ENCODE measurements at places on chromosomes 16 and 17.

DNA sequence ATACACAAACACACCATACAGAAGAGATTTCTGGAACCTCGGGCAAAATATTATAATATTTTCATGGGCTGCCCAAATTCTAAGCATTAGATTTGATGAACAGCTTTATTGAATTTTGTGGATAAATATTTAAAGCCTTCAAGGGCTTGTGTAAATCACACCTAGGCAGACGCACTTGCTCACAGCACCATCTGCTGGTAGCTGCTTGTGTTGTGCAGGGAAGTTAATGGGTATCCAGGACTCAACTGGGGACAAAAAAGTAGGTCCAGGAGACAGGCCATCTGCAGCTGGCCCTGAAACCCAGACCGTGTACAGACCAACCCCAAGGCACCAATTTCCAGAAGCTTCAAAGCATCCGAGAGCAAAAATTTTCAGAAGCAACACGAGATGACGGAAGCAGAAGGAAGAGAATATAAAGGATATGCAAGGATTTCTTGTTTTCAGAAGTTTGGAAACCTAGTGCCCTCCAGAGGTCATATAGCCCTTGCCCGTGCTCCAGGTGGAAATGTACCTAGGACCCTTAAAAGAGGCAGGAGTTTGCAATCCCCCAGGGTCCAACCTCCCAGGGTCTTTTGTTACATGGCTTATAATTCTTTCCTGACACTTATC lies 140.0 kb downstream of the CHD9NB start:
- no peak for DNase-seq

DNA sequence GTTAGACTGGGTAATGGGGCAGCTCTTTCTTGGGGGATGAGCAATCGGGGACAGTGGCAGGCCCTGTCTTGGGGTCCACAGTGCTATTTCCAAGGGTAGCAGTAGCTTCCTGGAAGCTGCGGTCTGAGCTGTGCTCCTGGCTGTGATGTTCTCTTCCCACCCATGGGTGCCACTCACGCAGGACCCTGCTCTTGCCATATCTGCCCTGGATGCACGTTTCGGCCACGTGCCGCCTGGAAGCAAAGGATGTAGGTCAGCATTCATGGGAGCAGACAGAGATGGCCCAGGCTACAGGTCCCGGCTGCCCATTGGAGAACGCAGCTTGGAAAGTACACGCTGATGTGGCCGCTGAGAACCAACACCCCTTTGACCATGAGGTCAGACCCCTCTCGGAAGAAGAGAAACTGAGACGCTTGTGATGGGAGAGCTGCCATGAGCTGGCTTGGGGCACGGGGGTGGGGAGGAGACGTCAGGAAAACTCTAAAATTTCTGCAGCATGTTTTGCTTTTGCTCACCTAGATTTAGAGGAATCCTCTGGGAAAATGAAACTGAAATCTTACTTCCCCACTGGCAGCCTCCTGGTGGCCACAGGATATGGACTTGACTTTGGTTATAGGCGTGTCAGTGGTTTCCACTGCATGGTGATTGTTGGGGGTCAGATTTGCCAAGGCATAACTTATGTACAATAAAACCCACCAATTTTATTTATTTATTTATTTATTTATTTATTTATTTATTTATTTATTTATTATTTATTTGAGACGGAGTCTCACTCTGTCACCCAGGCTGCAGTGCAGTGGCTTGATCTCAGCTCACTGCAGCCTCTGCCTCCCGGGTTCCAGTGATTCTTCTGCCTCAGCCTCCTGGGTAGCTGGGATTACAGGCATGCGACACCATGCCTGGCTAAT lies 36.2 kb upstream of the IRF8 start:
- no peak for DNase-seq

DNA sequence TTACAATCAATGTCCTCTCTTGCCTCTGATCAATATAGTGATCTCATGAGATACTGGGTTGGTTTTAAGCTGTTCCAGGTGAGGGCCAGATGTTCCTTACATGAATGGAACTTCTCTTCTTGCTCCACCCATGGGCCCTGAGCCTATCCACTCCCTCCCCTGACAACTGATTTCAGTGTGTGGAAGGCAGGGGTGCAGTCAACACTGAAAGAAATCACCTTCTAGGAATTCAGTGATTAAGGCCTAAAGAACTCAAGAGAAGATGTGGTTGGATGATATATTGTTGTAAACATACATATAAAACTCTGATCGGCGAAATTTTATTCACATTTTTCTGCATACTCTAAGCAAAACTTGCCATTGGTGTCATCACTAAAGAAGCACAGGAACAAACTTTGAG lies 6.7 kb upstream of the GOSR2 start:
- DNase-seq = peak; percentile 71

DNA sequence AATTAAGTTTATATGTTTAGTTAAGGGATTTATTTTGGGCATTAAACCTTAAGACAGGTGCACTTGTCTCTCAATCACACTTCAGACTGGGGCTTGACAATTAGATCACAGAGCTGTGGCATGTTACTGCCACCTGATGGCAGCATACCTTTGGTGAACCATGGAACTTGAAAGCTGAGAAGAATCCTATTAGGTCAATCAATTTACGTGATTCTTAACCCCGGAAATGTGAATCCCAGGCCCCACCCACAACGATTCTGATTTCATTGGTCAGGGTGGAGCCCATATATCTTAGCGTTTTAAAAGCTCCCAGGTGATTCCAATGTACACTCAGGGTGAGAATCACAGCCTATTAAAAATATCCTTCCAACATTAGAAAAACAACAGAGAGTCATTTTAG lies 91.0 kb downstream of the GSG1L start:
- peak; percentile 9 for DNase-seq

DNA sequence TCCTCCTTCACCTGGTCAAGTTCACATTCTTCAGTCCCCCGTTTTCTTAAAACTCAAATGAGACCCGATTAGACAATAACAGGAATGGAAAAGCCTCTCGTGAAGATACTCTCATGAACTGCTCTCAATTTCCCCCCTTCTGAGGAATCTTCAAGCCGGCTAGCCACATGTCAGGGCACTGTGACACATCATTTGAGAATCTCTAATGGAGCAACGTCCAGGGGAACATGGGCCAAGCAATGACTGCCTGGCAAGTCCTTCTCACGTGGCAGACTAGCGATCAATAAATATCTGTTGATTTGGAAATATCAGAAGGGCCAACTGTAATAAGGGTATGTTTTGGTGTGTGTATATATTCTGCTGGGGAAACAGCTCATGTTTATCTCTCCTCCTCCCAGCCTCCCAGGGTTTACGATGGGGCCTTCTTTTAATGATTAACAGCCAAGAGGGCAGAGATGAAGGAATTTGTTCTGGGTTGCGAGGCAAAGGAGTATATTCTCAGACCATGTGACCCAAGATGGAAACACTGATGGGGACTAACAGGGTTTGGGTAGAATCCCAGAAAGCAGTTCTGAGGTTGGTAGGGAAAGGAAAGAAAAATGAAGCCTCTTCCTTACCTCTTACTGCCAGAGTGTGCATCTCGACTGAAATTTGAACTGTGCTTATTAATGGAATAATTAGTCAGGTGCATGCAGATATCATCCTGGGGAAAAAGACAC lies 21.4 kb downstream of the TTLL6 start:
- peak; percentile 77 for DNase-seq

- DNase-seq = no peak
Observed at GRCh38 chr17:5416901-5417300, 2.6 kb downstream of the NUP88 start.

DNA sequence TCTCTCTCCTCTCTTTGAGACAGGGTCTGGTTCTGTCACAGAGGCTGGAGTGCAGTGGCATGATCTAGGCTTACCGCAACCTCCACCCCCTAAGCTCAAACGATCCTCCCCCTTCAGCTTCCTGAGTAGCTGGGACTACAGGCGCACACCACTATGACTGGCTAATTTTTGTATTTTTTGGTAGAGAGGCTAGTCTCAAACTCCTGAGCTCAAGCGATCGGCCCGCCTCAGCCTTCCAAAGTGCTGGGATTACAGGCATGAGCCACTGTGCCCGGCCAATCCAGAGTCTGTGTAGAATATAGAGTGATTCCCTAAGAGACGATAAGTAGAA lies 65.8 kb upstream of the RPH3AL start:
- DNase-seq = no peak

DNA sequence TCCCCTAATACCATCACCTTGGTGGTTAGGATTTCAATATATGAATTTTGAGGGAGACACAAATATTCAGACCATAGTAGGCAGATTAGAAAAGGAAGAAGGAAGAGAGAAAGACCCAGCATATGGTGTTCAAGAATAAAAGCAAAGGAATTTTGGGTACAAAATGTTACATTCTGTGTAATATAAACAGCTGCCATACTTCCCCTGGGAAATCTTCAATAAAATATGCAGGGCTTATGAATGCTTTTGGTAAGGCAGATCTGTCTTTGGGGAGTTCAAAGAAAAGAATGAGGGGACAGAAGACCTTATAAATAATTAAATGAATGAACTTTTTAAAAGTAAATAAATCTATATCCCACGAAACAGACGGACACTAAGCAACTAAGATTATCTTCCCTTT lies 91.9 kb downstream of the USP32 start:
- DNase-seq = no peak

- peak; percentile 92 for DNase-seq
Observed at GRCh38 chr16:84730406-84731106, 30.8 kb downstream of the USP10 start.

DNA sequence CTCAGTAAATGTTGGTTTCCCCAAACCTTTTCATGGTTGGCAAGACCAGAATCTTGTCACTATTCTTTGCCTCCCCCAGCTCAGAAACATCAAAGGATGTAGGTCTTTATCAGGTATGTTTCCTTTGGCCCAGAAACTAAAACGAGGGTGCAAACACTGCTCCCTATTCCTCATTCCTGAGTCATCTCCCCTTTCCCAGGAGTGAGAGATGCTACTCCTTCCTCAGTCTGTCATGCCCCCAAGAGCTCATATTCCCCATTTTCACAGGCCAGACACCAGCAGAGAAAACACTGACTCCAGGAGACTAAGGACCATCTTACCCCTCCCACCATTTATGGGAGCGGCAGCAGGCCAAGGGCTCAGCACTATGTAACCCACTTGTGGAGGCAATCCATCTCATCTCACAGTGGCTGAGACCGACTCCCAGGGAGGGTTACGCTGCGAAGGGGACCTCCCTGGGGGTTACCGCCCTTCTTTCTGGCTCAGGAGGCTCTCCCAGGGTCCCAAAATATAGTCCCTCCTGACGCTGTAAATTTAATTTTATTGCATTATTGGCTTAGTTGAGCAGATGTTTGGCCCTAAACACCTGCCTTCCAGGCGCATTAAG lies 1.5 kb downstream of the GEMIN4 start:
- DNase-seq = peak; percentile 25

DNA sequence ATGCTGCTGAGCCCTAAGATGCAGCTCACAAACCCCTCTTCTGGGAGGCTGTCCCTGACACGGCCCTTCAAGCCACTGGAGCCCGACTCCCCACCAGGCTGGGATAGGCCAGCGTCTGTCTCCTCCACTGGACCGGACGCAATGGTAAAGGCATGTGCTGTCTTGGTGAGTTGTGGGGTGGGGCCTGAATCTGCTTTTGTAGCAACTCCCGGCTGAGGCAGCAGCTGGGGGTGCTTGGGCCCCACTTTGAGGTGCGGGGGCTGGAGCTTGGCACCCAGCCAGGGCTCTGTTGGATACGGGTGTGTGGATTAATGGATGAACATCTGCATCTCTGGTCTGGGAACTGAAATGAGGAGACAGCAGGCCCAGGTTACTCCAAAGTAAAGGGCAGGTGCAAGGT lies 3.5 kb upstream of the NLRC3 start:
- DNase-seq = no peak

GRCh38 chr16:68644296-68644695 lies 814 bp upstream of the CDH3 start:
- DNase-seq = no peak

GRCh38 chr17:6420173-6420641 lies 14.7 kb downstream of the AIPL1 start:
- no peak for DNase-seq

GRCh38 chr17:17385491-17385890 lies 82.3 kb downstream of the NT5M start:
- DNase-seq = no peak

- DNase-seq = no peak
Observed at GRCh38 chr16:31334934-31335333, 20.0 kb upstream of the ITGAX start.

DNA sequence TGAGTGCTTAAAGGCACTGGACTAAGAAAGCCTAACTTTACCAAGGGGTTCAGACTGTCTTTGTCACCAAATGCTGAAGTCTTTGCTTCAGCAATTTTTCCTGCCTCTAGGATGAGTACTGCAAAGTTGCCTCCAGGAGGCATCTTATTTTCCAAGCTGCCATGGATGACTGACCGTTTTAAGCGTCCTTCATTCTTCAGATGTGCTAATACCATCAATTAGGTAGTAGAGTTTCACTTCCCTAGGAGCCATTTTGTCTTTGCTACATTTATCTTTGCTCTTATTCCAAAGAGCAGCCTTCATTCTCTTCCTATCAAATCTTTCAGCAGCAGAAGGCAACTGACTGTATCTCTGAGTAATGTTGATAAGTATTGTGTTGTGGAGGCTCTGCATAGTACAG lies 440.1 kb downstream of the CDH13 start:
- no peak for DNase-seq

- no peak for DNase-seq
Observed at GRCh38 chr17:6667516-6667915, 16.0 kb downstream of the C17orf100 start.

- no peak for DNase-seq
Observed at GRCh38 chr16:47640661-47641060, 179.5 kb downstream of the PHKB start.

- peak; percentile 58 for DNase-seq
Observed at GRCh38 chr17:76382803-76383545, 1.4 kb upstream of the SPHK1 start.

- no peak for DNase-seq
Observed at GRCh38 chr17:42023524-42024349, 3.8 kb downstream of the NKIRAS2 start.

GRCh38 chr16:86492961-86493629 lies 17.2 kb upstream of the FOXF1 start:
- no peak for DNase-seq

DNA sequence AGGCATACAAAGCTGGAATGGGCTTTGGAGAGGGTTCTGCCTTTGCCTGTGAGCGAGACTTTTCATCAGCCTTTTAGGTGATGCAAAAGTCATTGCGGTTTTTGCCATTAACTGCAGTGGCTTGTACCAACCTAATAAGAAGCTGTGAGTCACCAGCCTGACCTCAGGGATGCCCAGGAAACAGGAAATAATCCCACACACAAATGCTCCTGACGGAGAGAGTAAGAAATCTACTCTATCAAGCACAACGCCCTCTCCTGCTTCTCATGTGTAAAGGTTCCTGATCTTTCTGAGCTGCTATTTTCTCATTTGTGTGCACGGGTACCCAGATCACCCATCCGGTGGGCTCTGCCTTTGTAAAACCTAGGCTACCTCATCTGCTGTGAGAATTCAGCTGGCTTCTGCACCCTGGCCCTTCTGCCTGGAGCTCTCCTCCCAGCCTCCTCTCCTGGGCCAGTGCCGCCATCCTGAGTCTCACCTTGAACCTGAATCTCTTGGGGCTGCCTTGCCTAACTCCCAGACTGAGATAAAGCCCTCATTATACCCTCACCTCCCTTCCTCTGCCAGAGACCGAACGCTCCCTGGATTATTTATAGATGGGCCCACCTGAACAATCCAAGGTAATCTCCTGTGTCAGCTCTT lies 299.7 kb downstream of the C16orf95 start:
- DNase-seq = peak; percentile 90

GRCh38 chr17:34413443-34414119 lies 50.5 kb upstream of the CCL1 start:
- DNase-seq = no peak

Data from HCEC 1CT (cell line).